Ascending aorta (tissue), 2 donors: ENCODE measurements at places on chromosomes 16 and 17.
A peak's percentile ranks its signal among the peaks of the same experiment; 100 is the strongest.

DNA sequence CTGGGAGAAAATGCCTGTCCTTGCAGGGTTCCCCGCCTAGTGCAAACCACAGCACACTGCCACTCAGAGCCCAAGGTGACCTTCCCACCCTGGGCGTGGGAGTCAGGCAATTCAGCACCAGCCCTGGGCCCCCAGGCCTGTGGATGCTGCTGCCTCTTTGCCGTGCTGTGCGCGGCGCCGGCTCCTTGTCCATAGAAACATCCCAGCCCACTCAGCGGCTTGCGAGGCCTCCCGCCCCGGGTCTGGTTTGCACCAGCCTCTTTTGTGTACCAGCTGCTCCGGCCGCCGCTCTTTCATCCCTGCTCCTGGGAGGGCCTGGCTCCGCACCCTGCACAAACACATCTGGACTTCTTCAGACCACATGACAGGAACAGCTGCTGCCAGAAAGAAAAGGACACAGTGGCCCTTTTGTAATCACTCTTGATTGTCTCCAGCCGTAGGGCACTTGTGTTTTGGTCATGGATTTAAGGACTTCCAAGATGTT is 75.4 kb upstream of the SDK2 start:
- H3K27ac ChIP-seq = no peak overlapping the region
- no peaks in the 10 kb centered on the region for H3K36me3 ChIP-seq
- H3K4me3 ChIP-seq = no peak overlapping the region
- H3K27me3 ChIP-seq = no peaks in the 10 kb centered on the region

DNA sequence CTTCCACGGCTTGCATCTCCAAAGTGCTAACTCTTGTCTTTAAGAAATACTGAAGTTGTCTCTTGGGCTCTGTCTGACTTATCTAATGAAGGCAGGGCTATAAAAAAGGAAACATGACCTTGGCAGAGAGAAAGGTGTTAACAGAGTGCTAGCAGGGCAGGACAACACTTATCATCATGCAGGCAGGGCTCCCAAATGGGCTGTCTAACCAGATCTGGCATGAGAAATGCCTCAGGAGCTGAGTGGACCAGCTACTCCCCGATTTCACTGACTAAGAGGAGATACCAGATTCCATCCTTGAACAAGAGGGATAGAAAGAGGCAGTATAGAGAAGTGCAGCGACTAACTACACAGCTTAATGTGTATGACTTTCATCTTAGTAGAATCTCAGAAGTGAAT is 32.6 kb downstream of the PMP22 start:
- peaks cover 66% of the 10 kb centered on the region for H3K36me3 ChIP-seq
- no peak overlapping the region for H3K27ac ChIP-seq
- H3K4me1 ChIP-seq = peaks cover 3% of the 10 kb centered on the region
- no peak for DNase-seq
- H3K27me3 ChIP-seq = no peaks in the 10 kb centered on the region
- no peak overlapping the region for H3K4me3 ChIP-seq

- no peak for DNase-seq
- H3K27me3 ChIP-seq = no peaks in the 10 kb centered on the region
- H3K4me3 ChIP-seq = no peak overlapping the region
These were observed 15.5 kb downstream of the DNAH2 start for GRCh38 chr17:7732981-7733539.

GRCh38 chr16:11432856-11433395 is 87.7 kb downstream of the RMI2 start:
- no peak for DNase-seq
- H3K27ac ChIP-seq = no peak overlapping the region
- no peak overlapping the region for H3K4me3 ChIP-seq
- no peaks in the 10 kb centered on the region for H3K27me3 ChIP-seq
- no peaks in the 10 kb centered on the region for H3K4me1 ChIP-seq

DNA sequence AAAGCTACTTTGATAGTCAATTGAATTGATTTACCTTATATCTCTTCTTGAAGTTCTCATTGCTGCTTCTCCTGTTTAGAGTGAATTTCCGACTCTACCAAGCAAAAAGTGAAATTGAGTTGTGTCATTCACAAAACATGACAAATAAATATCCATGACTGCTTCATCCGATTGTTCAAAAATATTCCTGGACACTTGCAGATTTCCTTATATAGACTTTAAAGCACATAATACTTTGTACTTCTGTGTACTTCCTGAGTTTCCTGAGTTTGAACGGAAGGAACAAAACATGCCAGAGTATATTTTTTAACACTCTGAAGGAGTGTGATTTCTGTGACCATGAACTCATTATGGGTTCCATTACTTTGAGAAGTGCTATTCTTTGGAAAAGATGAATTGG is 20.5 kb upstream of the VAT1L start:
- no peaks in the 10 kb centered on the region for H3K27me3 ChIP-seq
- peaks cover 3% of the 10 kb centered on the region for H3K4me1 ChIP-seq
- no peak overlapping the region for H3K4me3 ChIP-seq
- H3K36me3 ChIP-seq = no peaks in the 10 kb centered on the region

DNA sequence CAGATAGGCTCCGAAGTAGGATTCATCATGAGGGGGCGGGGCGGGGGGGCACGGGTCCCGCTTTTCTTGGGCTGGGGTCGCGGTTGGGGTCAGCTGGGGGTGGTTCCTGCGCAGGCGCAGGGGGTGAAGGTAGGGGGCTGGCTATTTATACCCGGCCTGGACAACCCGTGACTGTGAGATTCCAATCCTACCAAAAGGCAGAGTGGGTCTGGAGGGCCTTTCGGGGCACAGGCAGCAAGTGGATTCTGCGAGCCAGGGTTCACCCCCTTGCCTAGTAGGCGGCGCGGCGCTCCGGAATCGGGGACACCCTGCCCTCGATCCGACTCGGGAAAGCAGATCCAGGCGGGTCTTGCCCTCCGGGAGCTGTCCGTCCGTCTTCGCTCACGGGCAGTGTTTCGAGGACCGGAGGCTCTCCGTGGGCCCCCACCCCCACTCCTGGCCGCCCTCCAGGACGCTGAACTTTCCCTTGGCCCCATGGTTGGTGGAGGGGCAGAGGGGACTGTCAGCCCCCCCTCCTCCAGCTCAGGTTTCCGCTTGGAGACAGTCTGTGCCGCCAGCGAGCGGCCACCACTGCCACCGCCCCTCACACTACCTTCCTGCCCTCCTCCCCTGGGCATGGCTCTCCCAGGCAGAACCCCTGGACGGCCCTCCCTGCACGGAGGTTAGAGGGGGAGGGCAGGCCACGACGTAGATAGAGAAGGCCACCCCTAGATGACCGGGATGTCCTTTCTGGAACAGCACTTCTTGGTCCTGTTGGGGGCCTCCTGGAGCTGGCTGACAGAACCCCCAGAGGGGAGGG is 634 bp downstream of the SLC2A4 start:
- DNase-seq = no peak
- no peak overlapping the region for H3K27ac ChIP-seq
- no peaks in the 10 kb centered on the region for H3K36me3 ChIP-seq
- H3K27me3 ChIP-seq = no peaks in the 10 kb centered on the region
- H3K4me3 ChIP-seq = peak overlapping the region; percentile 56

- no peaks in the 10 kb centered on the region for H3K36me3 ChIP-seq
- no peak overlapping the region for H3K4me3 ChIP-seq
- no peaks in the 10 kb centered on the region for H3K27me3 ChIP-seq
These were observed 73.3 kb upstream of the MON1B start for GRCh38 chr16:77117707-77118106.

- DNase-seq = no peak
- H3K4me3 ChIP-seq = no peak overlapping the region
- peaks cover 3% of the 10 kb centered on the region for H3K4me1 ChIP-seq
- no peaks in the 10 kb centered on the region for H3K36me3 ChIP-seq
- no peaks in the 10 kb centered on the region for H3K27me3 ChIP-seq
These were observed 338.1 kb downstream of the C16orf95 start for GRCh38 chr16:86979061-86979460.

- no peaks in the 10 kb centered on the region for H3K27me3 ChIP-seq
- no peak overlapping the region for H3K4me3 ChIP-seq
- H3K4me1 ChIP-seq = no peaks in the 10 kb centered on the region
- H3K27ac ChIP-seq = no peak overlapping the region
- no peaks in the 10 kb centered on the region for H3K36me3 ChIP-seq
These were observed 128.9 kb downstream of the CCT6B start for GRCh38 chr17:34832376-34832775.

DNA sequence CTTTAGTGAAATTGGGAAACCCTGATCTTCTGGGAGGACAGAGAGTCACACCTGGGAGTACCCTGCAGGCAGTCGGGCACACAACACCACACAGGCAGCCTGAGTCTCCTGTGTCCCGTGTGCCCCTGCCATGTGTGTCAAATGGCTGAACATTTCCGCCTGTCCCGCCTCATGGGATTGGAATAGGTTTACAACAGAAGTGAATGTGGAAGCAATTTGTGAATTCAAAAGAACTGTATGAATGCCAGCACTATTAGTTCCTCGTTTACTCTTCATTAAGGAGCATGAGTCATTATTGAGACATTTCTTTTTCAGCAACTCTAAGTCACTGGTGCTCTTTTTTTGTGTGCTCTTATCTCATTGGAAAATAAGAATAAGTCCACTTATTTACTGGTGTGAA is 226.5 kb downstream of the PMP22 start:
- no peak overlapping the region for H3K4me3 ChIP-seq
- no peaks in the 10 kb centered on the region for H3K27me3 ChIP-seq
- no peak for DNase-seq
- H3K36me3 ChIP-seq = no peaks in the 10 kb centered on the region
- no peaks in the 10 kb centered on the region for H3K4me1 ChIP-seq

DNA sequence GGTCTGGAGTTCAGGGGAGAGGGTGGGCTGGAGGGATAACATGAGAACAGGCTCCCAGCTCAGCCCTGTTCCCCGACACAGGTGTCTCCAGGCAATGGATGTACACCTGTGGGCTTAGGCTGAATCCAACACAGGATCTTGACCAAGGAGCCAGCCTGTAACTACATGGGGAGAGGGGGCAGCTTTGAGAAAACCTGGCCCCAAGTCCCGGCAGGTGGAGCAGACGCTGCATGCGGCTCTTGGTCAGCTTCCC is 73.3 kb upstream of the TOB1 start:
- H3K4me1 ChIP-seq = peaks cover 21% of the 10 kb centered on the region
- H3K36me3 ChIP-seq = no peaks in the 10 kb centered on the region
- H3K27me3 ChIP-seq = no peaks in the 10 kb centered on the region
- no peak overlapping the region for H3K27ac ChIP-seq
- no peak for DNase-seq
